NCI-H146 (cell line): ENCODE measurements at places on chromosomes 4 and X.

- no peak for DNase-seq
Observed at GRCh38 chr4:32564626-32565025, 1844.5 kb downstream of the PCDH7 start.

DNA sequence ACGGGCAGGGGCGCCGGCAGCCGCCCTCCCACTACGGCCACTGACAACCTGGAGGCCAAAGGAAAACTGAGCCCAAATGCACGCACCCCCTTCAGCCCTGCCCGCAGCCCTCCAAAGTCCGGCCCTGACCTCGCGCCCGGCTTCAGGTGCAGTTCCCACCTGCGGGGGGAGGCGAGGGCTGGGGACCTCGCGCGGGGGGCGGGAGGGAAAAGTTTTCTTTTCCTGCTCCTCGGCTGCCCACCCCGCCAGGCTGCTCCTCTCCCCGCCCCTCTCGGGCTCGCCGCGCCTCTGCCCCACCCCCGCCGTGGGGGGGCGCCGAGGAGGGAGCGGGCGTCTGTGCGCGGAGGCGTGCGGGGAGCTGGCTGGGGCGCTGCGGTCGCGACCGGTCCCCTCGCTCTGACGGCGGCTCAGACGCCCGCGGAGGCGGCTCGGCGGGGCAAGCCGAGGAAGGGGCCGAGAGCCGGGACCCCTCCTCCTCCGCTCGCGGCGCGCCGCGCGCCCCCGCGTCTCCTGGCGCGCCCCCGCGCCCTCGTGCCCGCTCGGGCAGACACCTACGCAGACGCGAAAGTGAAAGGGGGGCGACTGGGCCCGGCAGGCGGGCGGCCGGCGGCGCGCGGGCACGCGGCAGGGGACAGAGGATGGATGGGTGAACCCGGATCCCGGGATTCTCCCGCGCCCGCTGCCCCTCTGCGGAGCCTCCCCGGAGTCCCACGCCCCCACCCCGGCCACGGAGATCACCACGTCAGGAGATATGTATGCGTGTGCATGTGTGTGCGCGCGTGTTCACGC lies 3.1 kb upstream of the NR3C2 start:
- DNase-seq: peak; percentile 3

DNA sequence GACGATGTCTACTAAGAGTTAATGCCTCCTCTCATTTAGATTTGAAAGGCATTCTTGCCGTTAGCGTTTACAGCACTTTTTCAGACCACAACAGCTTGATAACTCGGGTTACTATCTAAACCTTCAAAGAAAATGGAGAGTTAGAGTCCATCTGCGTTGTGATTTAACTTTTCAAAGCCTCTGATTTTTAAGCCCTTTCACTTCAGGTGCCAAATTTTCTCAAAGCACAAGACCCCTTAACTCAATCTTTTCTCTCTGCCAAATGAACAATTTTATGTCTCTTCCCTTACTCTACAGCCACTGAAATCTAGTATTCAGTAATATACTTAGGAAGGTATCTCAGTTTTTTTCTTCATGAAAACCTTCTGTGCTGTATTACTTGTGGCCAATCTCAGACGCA lies 310.5 kb downstream of the TENM3 start:
- no peak for DNase-seq

DNA sequence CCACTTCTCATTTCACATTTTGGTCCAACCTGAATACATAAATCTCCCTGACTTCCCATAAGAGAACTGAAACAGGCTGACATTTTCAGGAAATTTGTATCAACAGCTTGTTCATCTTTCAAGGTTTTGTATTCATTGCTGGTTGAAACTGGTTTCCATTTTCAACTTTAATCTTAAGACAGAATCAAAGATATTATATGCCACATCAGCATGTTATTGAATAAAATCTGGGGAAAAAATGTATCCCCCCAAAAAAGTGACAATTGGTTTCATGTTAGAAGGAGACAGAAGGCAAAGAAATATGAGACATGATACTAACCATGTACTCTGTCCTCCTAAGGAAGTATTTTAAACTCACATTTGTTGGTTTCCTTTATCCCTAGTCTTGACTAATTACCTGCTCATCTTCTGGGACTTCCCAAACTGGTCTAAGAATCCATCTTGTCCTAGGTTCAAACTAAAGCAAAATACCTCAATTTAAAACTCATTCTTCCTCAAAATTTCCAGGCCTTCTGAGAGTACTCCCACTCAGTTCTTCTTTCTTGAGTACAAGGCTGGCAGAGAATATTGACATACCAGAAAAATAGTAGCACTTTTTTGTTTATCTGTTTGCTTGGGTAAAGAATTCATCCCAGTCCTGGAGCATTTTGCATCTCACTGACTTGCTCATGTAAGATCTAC lies 3.1 kb upstream of the ANTXR2 start:
- no peak for DNase-seq

GRCh38 chr4:1026115-1026514 lies 14.7 kb downstream of the FGFRL1 start:
- no peak for DNase-seq

GRCh38 chrX:53004811-53005210 lies 43.8 kb upstream of the GPR173 start:
- DNase-seq: no peak

DNA sequence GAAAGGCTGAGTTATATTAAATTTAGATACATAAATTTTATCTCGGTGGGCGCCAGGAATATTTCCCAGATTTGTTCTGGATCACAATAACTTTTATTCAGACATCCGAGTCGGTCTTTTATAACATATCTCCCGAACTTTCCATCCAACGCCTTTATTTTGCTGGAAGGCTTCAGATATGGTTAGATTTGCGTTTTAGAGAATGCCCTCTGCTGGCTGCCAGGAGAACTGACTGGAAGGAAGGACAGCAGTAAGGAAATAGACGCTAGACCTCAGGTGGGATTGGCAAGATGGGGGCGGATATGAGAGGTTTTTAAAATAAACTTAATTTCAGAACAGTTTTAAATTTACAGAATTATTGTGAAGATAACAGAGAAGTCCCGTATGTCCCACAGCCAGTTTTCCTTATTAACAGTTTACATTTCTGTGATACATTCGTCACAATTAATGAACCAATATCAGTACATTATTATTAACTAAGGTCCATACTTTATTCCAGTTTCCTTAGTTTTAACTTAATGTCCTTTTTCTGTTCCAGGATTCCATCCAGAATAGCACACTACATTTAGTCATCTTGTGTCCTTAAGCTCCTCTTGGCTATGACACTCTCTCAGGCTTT lies 4.6 kb upstream of the KANTR start:
- peak; percentile 47 for DNase-seq

DNA sequence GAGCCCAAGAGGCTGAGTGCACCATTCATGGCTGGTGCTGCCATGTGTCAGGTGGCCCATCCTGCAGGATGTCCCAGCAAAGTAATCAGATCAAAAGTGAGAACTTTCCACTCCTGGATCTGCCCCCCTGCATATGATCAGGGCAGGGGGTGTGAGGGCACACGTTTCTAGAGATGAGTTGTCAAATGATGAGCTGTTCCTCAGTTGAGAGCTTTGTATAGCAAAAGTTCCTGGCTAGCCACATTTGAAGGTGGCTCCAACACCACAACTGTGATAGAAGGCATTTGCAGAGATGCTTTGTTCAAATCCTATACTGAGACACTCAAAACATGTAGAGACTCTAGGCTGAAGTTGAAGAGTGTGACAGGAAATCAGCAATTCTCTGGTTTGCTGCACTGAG lies 501.8 kb downstream of the BCOR start:
- DNase-seq: no peak

DNA sequence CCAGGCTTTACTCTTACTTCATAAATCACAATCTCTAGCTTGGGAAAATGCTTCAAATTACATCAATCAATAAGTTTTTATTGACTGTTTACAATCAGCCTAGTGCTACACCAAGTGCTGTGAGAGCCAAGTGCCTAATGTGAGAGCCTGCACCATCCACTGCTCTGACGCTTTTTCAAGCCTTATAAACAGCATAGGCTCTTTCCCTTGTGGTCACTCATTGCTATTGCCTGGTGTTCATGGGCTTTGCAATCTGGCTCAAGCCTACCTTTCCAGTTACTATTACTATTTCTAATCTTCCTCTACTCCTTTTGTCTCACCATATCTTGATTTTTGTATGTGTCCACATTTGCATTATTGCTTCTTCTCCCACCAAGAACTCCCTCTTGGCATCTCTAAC lies 77.0 kb downstream of the REELD1 start:
- no peak for DNase-seq

- DNase-seq: no peak
Observed at GRCh38 chr4:36753048-36753447, 471.6 kb downstream of the DTHD1 start.

DNA sequence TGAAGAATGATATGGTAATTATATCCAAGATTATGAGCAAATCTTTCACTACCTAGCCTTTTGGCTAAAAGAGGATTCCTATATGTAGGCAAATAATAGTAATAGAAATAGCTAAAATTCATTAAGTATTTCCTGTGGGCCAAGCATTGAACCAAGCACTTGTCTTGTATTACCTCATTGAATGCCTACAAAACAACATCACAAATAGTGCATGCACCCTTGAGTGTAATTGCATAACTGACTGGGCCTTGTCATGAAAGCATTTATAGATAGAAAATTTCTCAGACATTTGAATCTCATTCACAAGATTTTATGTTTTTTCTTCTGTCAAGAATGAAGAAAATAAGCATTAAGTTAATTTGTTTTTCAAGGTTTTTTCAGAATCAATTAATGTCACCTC lies 3.9 kb upstream of the HPGDS start:
- DNase-seq: no peak

DNA sequence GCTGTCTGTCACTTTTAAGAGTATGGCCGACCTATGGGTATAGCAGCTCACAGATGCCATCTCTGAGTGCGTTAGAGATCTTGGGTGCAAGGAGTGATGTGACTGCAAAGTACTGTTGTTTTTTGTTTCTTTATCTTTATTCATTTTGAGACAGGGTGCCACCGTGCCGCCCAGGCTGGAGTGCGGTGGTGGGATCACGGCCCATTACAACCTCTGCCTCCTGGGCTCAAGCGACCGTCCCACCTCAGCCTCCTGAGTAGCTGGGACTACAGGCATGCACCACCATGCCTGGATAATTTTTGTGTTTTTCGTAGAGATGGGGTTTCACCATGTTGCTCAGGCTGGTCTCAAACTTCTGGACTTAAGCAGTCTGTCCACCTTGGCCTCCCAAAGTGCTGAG lies 71.4 kb downstream of the CCKAR start:
- no peak for DNase-seq

DNA sequence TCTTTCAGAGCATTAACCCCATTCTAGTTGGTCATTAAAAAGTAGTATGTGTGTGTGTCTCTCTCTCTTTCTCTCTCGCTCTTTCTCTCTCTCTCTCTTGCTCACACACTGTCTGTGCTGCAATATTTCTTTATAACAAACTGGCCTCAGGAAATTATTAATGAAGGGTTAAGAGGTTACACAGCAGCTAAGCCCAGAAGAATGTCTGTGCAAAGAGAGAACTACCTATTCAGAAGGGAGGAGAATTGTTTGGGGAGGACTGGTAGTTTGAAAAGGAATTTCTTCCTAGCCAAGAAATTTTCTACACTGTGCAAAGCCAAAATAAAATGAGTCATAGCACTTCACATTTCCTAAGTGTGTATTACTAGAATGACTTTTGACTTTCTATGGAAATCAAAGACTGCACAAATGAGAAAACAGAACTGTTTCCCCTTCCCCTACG lies 22.2 kb downstream of the PDGFC start:
- DNase-seq: no peak

DNA sequence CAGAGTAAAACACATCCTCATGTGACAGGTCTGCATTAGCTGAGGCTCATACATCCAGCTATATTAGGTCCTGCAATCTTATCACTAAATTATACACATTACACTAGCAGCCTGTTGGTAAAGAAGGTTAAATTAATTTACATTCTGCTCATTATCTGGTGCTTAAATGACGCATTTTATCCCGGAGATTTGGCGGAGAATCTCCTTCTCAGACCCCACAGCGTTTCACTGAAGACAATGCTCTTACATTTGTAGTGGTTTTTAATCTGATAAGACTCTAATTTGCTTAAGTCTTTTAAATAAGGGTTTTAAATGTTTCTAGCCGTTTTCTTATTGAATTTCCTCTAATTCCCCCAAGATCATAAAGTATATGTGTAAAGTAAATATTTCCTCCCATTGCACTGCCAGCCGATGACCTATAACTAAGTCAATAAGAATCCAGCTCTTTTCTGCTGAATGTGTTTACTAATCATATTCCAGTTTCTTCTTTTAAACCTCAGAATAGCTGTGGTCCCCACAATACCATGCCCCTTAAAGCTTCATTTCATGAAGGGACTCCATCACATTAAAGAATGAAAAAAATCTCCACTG lies 2.1 kb upstream of the PITX2 start:
- no peak for DNase-seq

- no peak for DNase-seq
Observed at GRCh38 chr4:8768357-8768999, 103.2 kb downstream of the HMX1 start.

DNA sequence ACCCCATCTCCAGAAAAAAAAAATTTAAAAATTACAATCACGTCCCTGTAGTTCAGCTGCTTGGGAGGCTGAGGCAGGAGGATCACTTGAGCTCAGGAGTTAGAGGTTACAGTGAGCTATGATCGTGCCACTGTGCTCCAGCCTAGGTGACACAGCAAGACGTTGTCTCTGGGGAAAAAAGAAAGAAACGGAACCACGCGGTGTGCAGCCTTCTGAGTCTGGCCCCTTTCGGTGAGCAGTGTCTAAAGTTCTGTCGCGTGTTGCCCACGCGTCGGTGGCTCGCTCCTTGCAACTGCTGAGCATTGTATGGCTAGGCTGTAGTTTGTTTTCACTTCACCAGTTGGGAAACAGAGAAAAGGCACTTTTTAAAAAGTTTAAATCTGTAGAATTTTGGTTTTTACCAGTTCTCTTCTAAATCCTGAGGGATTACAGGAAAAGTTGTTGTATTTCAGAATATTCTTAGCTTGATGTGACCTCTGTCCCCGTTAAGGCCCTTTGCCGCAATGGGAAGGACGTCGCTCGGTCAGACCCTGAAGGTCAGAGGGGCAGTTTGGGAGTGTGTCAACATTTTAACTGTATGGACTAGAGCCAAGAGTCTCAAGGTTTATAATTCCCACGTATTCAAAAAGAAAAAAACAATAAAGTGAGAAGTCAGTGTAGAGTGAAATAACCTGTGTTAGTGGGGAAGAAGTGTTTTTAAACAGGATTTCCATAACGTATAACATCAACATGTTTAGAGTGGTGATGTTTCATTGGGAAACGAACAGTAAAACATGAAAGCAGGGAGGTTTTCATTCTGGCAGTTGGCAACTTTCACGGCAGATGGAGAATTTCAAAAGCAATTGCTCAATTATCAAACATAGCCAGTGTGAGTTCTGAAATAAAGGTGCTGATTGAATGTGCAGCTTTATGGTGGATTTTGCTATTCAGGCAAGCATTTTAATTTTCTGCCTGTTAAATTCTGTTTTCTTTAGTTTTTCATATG lies 45.8 kb upstream of the MSANTD1 start:
- DNase-seq: no peak
